ENCODE measurements at places on chromosomes 16 and 17.

DNA sequence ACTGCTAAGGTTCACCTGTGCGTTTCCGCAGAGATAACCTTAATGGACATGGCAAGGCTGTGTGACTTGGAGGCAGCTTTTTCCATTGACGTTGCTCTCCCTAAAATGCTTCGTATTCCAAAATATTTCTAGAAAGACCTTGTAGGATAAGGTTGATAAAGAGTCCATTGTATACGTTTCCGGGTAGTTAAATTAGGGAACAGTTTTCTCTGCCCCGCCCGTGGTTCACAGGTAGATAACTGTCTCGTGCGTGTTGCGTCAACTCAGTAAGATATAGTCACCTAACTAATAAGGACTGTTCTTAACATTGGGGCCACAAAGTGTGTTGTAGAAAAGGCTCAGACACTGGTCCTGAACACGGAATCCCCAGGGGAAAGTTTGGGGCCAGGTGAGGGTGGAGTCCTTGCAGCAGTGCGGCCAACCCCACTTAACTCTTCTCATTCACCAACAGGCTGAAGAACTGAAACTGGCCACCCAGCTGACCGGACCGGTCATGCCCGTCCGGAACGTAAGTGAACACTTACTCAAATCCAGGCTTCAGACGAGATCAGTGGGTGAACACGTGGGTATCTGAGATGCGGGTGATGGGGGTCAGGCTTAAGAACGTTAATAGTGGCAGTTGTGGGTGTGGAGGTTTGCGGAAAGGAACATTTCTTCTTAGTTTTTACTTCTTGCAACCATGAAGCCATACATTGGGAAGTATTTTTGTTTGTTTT, 1.6 kb downstream of the RPL13 start:
- no peak for DNase-seq

DNA sequence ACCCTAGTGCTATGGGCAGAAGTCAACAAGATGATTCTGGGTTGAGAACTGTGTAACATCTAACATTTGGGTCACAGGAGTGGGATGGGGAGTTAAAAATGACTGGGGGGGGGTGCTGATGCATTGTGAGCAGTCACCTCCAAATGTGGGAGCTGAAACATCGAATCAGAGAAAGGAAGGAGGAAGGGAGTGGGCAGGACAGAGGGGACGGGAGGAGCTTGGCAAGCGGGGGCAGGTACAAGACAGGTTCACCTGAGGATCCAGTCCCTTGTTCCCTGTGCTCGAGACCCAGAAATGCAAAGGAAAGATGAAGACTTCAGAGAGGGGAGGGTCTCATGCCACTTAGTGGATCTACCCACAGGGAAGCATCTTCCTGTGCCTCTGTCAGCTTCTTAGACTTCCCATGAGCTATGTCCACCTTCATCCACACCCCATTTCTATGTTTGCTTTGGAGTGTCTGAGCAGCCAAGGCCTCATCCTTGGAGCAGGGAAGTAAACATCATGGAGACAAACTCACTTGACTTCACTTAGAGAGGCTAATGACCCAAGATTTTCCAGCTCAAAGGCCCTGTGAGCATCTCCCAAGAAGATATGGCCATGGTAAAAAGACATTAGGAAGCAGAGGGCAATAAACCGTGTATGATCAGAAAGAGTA, 20.5 kb downstream of the SMPD3 start:
- no peak for DNase-seq

- DNase-seq, result no peak
Measured at GRCh38 chr16:53855511-53855910, 151.6 kb downstream of the FTO start.

DNA sequence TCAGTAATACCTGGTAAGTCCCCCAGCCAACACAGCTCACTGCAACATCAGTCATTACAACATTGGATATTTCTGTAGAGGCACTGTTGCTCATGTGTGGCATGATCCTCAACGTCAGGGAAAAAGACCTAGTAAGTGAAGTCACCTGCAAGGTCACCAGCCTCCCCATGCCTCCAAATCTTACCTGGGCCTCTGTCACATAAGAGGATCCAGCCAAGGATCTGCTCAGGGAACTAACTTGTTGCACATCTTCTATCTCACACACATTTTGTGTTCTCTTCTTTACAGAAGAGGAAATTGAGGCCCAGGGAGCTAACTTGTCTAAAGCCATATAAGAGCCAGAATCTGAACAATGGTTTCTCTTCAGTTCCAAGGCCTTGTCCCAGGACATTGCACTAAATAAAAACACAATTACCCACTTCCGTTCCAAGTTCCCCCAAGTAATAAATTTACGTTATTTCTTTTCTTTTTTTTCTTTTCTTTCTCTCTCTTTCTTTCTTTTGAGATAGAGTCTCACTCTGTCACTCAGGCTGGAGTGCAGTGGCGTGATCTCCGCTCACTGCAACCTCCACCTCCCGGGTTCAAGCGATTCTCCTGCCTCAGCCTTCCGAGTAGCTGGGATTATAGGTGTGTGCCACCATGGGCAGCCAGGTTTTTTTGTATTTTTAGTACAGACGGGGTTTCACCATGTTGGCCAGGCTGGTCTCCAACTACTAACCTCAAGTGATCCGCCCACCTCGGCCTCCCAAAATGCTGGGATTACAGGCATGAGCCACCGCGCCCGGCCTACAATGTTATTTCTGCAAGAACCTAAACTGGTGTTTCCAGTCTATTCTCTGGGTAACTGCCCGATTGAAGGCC, 1.3 kb downstream of the SHMT1 start:
- no peak for DNase-seq

DNA sequence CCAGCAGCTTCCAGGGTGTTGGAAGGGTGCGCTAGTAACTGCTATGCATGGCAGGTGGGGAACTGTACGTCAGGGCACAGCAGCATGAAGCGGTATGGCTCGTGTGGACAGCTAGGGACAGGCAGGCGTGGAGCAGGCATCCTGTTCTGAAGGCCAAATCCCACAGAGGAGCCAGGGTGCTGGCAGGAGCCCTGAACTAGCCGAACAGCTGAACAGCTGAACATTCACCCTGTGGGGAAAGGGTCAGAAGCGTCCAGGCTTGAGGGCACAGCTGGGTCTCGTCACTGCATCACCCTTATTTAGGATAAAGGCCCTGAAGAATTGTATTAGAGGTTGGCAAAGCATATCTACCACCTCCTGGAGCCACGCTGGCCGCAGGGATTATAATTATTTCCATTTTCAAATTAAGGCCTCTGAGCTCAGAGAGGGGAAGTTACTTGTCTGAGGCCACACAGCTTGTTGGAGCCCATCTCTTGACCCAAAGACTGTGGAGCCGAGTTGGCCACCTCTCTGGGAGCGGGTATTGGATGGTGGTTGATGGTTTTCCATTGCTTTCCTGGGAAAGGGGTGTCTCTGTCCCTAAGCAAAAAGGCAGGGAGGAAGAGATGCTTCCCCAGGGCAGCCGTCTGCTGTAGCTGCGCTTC, 3.3 kb upstream of the STH start:
- DNase-seq, result no peak

- DNase-seq, result no peak
Measured at GRCh38 chr17:79944821-79945391, 90.8 kb downstream of the TBC1D16 start.

DNA sequence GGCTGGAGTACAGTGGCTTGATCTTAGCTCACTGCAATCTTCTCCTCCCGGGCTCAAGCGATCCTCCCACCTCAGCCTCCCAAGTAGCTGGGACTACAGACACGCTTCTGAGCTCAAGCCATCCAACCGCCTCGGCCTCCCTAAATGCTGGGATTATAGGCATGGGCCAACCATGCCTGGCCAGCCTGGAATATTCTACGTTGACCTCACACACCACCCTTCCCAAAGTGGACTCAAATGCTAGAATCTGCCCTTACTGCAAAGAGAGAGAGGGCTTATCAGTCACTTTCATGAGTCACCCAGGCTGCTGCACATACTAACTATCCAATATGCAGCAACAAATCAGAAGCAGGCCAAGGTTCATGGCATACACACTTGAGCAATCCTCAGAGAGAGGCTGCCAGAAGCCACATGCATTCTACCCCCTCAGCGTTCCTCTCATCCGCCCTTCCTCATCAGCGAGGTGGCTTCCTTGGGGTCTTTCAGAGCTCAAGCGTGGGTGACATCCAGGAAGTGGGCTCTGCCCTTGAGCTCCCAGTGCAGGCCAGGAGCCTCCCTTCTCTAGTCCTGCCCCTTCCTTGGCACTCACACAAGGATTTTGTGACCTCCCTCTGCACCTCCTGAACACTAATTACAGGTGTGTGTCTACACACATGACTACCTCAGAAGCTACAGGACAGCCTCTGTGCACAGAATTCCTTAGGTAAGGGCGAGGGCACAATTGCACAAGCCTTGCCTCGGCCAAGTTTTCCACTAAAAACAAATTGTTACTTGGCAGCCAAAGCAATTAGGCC, 24.8 kb upstream of the SIAH1 start:
- no peak for DNase-seq

- no peak for DNase-seq
Measured at GRCh38 chr17:27945333-27945616, 52.1 kb upstream of the LYRM9 start.

GRCh38 chr17:67628580-67629013, 89.1 kb upstream of the NOL11 start:
- no peak for DNase-seq

GRCh38 chr16:86521236-86522197, 11.2 kb downstream of the FOXF1 start:
- DNase-seq, result peak; percentile 23

GRCh38 chr16:2250652-2251295, 613 bp downstream of the ECI1 start:
- DNase-seq, result no peak

GRCh38 chr17:9837551-9838471, 12.1 kb downstream of the GLP2R start:
- DNase-seq, result no peak

DNA sequence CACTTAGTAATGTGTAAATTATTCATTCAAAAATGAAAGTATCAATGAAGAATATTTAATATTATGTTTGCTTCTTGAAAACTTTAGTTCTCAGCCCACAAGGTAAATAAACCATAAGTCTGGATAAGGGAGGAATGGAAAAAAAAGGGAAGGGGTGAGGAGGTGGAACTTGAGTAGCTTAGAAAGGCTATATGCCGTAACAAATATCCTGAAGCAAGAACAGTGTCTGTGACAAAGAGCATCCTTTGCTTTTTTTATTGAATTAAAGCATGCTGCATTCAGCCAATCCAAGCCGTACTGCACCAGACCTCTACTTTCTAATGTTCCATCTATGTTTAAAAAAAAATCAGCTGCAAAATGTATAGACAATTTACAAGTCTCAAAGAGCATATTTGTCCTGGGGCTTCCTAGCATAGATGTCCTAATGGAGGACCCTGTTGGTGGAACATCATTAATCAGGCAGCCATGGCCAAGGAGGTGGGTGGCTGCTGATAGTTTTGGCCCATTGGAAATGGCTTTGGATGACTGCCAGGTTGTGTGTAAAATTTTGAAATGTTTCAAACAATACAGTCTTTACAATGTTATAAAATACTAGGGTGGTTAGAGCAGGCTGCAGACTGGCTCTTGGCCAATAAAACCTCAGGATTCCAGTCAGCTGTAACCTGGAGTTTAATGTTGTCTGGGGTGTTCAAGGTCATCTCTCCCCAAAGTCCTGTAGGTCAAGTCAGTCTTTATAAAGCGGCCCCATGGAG, 895.8 kb upstream of the SOX9 start:
- DNase-seq, result no peak

DNA sequence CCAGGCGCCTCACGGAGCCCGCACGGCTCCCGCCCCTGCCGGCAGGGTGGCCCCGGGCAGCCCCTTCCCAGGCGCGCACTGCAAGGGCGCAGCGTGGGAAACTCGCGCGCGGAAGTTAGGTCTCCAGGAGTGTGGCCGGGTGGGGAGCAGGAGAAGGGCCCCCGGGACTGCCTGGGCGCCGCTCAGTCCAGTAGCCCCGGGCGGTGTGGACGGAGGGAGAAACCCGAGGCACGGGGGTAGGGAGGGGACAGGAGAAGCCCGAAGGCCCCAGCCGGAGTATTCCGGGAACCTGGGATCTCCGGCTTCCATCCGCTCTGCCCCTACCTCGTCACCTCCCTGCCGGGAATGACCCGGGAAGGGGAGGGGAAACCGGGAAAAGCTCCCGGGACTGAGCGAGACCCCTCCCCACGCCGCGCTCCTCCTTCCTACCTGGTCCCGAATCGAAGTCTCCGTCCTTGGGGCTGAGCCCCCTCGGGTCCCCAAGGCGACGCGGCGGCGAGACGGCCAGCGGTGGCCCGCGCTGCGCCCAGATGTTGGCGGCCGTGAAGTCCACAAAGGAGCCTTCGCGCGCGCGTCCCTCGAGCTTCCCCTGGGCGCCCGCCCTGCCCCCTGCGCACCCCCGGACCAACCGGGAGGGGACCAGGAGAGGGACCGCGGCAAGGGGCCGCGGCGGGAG, 418 bp downstream of the SOCS3 start:
- no peak for DNase-seq

GRCh38 chr17:48489781-48490180, 41.0 kb downstream of the HOXB1 start:
- no peak for DNase-seq

DNA sequence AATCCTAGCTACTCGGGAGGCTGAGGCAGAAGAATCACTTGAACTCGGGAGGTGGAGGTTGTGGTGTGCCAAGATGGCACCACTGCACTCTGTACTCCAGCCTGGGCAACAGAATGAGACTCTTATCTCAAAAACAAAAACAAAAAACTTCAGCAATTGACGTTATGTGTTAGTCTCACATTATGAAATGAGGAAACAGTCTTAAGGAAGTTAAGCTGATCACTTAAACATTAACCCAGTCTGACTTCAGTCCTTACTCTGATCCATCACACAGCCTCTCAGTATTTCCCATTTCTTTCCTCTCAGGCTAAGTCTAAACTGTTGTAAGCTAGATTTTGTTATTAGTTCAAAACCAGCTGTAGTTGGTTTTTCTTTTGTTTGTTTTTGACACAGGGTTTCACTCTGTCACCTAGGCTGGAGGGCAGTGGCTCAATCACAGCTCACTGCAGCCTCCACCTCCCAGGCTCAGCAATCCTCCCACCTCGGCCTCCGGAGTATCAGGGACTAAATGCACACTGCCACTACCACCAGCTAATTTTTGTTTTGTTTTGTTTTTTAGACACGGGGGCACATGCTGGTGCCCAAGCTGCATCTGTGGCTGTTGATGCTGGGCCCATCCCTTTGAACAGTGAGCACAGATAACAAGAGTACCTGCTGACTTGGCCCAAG, 6.3 kb downstream of the JPT1 start:
- no peak for DNase-seq

DNA sequence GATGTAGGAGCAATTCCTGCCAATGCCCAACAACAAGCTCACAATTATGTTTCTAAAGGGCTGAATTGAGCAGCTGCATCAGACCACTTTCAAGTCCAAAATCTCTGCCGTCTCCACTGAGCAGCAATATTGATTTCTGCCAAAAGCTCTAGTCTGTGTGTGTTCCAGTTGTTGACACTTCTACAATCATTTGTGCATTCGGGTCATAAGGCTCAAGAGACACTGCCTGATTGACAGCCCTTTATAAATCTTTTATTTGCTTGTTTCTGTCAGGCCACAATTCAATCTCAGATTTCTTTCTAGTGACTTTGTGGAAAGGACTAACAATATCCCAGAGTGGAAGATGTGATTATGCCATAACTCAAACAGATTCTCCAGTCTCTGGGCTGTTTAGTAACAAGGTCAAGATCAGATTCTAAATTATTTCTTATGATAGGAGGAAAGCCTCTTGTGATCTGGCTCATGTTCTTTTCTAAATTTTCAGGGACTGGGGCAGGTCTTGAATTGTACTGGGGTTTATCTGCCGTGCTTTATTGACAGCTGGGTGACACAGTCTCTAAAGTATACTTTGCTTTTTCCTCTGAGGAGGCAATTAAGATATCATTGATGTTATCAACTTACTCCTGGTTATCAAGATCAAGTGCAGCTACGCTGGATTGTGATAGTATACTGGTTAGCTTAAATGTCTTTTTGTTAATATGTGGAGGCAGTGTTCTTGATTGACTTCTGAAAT, 377.1 kb downstream of the CNTNAP4 start:
- peak; percentile 91 for DNase-seq
